ENCODE measurements at places on chromosomes 3 and 15.

GRCh38 chr3:193271101-193271840 lies 30.2 kb downstream of the PLAAT1 start:
- no peaks in the 10 kb centered on the region for H3K4me1 ChIP-seq
- no peak for DNase-seq
- no peak overlapping the region for H3K27ac ChIP-seq
- no peak overlapping the region for H3K4me3 ChIP-seq

- H3K27me3 ChIP-seq: no peaks in the 10 kb centered on the region
- H3K27ac ChIP-seq: no peak overlapping the region
- no peaks in the 10 kb centered on the region for H3K4me1 ChIP-seq
- H3K4me3 ChIP-seq: no peak overlapping the region
Measured at GRCh38 chr3:55409806-55410205, 77.3 kb downstream of the WNT5A start.

GRCh38 chr3:136694321-136694720 lies 57.9 kb downstream of the STAG1 start:
- H3K27ac ChIP-seq: no peak overlapping the region
- H3K4me1 ChIP-seq: no peaks in the 10 kb centered on the region
- no peaks in the 10 kb centered on the region for H3K36me3 ChIP-seq
- DNase-seq: no peak
- H3K4me3 ChIP-seq: no peak overlapping the region

DNA sequence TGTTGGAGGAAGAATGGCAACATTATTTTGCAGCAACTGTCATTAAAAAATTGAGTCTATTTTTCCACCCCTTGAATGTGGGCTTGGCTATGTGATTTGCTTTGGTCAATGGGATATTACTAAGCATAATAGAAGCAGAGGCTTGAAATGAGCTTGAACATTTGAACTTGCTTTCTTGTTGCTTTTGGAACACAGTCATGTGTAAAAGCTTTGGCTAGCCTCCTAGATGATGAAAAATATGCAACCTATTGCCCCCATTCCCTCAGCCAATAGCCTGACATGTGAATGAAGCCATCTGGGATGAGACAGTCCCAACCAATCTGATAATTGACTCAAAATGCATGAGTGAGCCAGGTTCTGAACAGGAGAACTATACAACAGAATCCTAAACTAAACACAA lies 78.4 kb downstream of the PLSCR2 start:
- H3K27ac ChIP-seq: no peak overlapping the region
- no peaks in the 10 kb centered on the region for H3K4me1 ChIP-seq
- H3K36me3 ChIP-seq: no peaks in the 10 kb centered on the region
- no peak for DNase-seq

DNA sequence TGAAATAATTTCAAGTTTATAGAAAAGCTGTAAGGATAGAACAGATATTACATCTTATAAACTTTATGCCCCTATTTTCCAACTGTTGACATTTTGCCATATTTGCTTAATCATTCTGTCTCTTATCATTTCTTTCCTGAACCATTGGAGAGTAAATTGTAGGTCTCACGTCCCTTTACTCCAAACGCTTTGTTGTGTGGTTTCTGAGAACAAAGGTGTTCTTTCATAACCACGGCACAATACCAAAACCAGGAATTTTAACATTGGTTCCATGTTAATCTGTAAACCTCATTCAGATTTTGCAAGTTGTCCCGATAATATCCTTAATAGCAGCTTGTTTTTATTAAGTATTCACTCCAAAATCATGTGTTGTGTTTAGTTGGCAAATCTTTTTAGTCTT lies 134.8 kb downstream of the AKAP13 start:
- no peak for DNase-seq
- H3K36me3 ChIP-seq: no peaks in the 10 kb centered on the region
- H3K27me3 ChIP-seq: no peaks in the 10 kb centered on the region
- H3K27ac ChIP-seq: no peak overlapping the region

DNA sequence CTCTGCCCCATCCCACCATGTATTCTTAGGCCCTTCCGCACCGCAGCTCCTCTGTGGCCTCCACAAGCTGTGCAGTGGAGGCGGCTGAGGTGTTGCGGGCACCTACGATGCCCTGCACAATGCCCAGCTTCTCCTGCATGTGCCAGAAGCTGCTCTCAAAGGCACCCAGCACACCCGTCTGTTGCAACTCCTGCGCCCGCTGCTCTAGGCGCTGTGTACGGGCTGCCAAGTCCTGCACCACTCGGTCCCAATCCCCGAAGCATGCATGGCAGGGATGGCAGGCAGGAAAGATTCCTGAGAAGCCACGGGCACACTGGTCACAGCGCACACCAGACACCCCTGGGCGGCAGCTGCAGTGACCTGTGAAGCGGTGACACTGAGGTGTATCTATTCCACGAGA lies 3.1 kb upstream of the USP19 start:
- no peak for DNase-seq
- H3K4me3 ChIP-seq: no peak overlapping the region
- no peak overlapping the region for H3K27ac ChIP-seq
- peaks cover 3% of the 10 kb centered on the region for H3K36me3 ChIP-seq
- peaks cover 2% of the 10 kb centered on the region for H3K4me1 ChIP-seq
- no peaks in the 10 kb centered on the region for H3K27me3 ChIP-seq

GRCh38 chr3:112381673-112382542 lies 49.0 kb downstream of the CD200 start:
- H3K4me3 ChIP-seq: no peak overlapping the region
- DNase-seq: no peak
- no peaks in the 10 kb centered on the region for H3K36me3 ChIP-seq
- H3K4me1 ChIP-seq: peaks cover 3% of the 10 kb centered on the region

GRCh38 chr3:168925568-168925967 lies 737.9 kb downstream of the MECOM start:
- H3K4me3 ChIP-seq: no peak overlapping the region
- H3K27ac ChIP-seq: no peak overlapping the region
- H3K36me3 ChIP-seq: no peaks in the 10 kb centered on the region
- H3K4me1 ChIP-seq: no peaks in the 10 kb centered on the region

DNA sequence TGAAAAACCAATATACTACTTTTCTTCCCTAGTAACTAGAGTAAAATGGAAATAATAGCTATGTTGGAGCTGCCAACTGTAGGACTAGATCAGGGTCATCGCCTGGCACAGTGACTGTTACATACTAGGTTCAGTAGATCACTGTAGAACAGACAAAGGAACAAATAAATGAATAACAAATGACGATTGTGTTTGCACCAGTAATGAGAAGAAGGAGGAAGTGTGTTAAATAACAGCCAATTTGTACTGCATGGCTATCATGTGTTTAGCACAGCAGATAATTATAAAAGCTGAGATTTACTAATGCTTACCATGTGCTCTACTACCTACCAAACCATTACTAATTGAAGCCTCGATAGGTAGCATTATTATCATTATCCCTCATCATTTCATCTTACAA lies 85.3 kb upstream of the FXR1 start:
- no peak overlapping the region for H3K27ac ChIP-seq
- H3K4me3 ChIP-seq: no peak overlapping the region
- H3K4me1 ChIP-seq: no peaks in the 10 kb centered on the region
- no peaks in the 10 kb centered on the region for H3K36me3 ChIP-seq
- no peak for DNase-seq

- H3K27ac ChIP-seq: no peak overlapping the region
- no peaks in the 10 kb centered on the region for H3K36me3 ChIP-seq
- DNase-seq: no peak
- H3K4me1 ChIP-seq: peaks cover 10% of the 10 kb centered on the region
- no peaks in the 10 kb centered on the region for H3K27me3 ChIP-seq
Measured at GRCh38 chr3:4990069-4990468, 10.8 kb downstream of the BHLHE40 start.

GRCh38 chr15:74889390-74889882 lies 406 bp upstream of the MPI start:
- H3K4me1 ChIP-seq: peaks cover 5% of the 10 kb centered on the region
- peak overlapping the region; percentile 47 for H3K4me3 ChIP-seq

GRCh38 chr3:59313365-59313764 lies 263.5 kb upstream of the CFAP20DC start:
- peak; percentile 68 for DNase-seq
- H3K27me3 ChIP-seq: no peaks in the 10 kb centered on the region
- no peaks in the 10 kb centered on the region for H3K4me1 ChIP-seq
- no peaks in the 10 kb centered on the region for H3K36me3 ChIP-seq
- no peak overlapping the region for H3K27ac ChIP-seq

DNA sequence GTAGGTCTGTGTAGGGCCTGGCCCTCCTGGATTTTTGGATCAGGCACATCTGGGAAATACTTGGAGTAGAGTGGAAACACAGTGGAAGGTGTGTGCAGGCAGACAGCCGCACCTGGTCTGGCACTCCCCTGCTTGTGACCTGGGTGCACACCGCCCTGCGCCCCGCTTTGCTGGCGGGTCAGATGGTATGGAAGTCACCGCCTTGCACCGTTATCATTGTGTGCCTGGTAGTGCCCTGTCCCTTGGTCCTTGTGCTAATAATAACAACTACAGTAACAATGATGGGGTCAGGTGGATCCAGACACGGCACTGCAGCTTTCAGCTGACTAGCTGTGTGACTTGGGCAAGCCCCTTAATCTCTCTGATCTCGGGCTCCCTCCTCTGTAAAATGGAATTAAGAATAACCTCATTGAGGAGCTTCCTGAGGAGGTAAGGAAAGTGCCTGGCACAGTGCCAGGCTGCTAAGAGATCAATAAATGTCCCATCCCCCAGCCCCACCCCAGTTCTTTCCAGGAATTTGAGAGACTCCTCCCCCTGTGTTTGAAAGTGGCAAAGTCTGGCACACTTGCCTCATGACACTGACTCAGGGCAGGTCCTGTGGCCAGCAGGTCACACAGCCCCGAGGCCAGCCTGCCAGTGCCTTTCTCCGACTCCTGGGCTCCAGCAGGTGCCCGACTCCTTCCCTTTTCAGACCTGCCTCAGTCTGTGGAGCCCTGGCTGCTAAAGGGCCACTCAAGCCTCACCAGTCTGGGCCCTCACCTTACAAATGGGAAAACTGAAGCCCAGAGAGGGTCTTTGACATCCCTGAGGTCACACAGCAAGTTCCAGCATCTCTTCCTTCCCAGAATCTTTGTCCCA lies 9.8 kb downstream of the ISG20 start:
- no peaks in the 10 kb centered on the region for H3K36me3 ChIP-seq
- no peaks in the 10 kb centered on the region for H3K27me3 ChIP-seq
- no peaks in the 10 kb centered on the region for H3K4me1 ChIP-seq
- H3K4me3 ChIP-seq: no peak overlapping the region
- no peak for DNase-seq
- H3K27ac ChIP-seq: no peak overlapping the region

- H3K27me3 ChIP-seq: no peaks in the 10 kb centered on the region
- no peaks in the 10 kb centered on the region for H3K4me1 ChIP-seq
- no peak for DNase-seq
- no peaks in the 10 kb centered on the region for H3K36me3 ChIP-seq
- no peak overlapping the region for H3K27ac ChIP-seq
Measured at GRCh38 chr3:41846850-41847249, 115.1 kb downstream of the ULK4 start.

Data from mesendoderm (in vitro differentiated cells).